Activated T-cell treated with anti-CD3 and anti-CD28 coated beads for 48 hours (primary cell): ENCODE measurements at places on chromosomes 3 and 15.

- no peak for DNase-seq
These were observed at the start of gene CRABP1 for GRCh38 chr15:78340231-78341056. Gene CRABP1 (plus strand): TSS chr15:78340353. CDS start chr15:78340429, 76 bp downstream.

DNA sequence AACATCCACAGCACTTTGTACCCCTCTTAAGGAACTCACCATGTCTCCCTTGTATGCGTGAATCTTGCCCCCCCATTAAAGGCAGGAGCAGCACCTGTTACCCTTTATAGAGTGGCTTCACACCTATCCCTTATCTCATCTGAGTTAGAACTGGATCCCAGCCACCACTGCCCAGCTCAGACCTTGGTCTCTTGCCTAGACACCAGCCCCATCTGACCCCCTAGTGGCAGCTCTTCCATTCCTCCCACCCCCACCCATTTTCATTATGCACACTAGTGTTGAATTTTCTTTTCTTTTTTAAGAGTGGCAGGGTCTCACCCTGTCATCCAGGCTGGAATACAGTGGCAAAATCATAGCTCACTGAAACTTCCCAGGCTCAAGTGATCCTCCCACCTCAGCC lies 3.2 kb upstream of the ZFYVE19 start:
- DNase-seq, result no peak

DNA sequence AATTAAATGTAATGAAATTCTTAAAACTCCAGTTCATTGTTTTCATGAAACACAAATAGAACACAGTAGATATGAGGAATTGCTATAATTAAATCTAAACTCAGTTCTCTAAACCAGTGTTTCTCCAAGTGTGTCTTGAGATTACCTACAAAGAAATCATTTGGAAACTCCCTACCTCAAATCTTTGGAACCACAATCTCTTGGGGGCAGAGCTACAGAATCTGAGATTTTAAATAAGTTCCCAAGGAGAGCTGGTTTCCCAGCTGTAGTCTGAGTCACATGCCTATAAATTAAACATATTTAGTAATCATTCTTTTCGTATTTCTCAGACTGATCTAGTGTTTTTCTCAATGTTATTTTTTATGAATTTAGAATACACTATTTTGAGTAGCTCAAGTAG lies 17.0 kb upstream of the ACTC1 start:
- no peak for DNase-seq

DNA sequence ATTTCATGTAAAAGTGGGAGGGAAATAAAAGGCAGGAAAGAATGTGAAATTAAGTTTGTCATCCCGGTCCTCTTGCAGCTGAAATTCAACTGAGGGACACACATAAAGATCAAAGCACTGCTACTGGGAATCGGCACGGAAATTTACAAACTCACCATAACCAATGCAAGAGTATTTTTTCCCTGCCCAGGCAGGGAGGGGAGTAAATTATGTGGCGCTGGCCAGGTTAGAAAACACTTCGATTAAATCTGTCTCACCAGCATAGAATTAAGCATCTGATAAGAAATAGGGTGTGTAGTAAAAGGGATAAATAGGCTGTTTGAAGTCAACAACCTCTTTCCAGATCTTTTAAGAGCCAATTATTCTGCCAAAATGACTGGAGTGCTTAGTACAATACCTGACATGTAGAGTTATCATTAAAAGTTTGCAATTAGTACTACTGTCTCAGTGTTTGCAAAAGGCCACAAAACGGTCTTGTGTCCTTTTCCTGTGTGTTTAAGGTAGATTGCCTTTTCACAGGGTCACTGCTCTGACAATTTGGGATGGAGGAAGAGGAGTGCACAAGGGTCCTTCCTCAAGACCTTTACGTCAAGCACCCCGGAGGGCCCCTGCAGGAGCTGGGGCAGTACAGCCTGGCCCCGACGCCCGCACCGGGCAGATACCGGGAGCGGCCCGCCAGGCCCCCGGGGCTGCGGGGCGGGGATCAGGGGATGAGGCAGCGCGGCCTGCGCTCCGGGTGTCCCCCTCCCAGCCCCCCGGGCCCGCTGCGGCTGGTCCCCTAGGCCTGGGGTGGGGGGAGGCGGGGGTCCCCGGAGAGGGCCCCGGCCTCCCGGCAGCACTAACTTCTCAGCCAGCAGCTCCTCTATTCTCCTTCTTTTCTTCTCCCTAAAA lies 651 bp downstream of the UBA3 start:
- peak; percentile 29 for DNase-seq
